Activated CD4-positive, alpha-beta T cell treated with anti-CD3 and anti-CD28 coated beads for 36 hours (primary cell): ENCODE measurements at places on chromosomes 3 and 15. TPM values are rescaled to one million over a fixed set of nuclear protein-coding genes. Genes with fewer than 3 reads are reported as not detected.

GRCh38 chr15:58442122-58442521, 10.3 kb downstream of the LIPC start:
- no peak for DNase-seq

PATL2 gene
- total RNA-seq = 11.2 TPM

GRCh38 chr15:57607570-57608000, 15.9 kb downstream of the MYZAP start:
- DNase-seq = no peak

DNA sequence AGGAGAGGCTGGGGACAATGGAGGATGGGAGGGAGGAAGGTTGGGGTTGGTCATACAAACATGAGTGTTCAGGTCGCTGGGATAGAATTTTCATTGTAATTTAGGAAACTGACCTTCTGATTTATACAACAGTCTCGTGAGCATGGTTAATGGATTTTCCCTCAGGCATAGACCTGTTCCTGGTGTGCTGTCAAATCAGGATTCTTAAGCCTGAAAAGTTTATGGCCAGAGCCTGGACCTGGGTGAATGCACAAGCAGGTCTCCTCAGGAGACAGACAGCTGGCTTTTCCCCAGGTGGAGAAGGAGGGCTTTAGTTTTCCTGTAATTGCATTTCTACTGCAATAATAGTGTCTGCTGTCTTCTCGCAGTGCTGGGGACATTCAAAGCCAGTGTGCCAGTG, 338.0 kb downstream of the SHQ1 start:
- DNase-seq = no peak

- DNase-seq = no peak
Measured at GRCh38 chr15:93066834-93067648, 22.0 kb downstream of the RGMA start.
